AG04450 (cell line): ENCODE measurements at places on chromosomes 2 and 18.

DNA sequence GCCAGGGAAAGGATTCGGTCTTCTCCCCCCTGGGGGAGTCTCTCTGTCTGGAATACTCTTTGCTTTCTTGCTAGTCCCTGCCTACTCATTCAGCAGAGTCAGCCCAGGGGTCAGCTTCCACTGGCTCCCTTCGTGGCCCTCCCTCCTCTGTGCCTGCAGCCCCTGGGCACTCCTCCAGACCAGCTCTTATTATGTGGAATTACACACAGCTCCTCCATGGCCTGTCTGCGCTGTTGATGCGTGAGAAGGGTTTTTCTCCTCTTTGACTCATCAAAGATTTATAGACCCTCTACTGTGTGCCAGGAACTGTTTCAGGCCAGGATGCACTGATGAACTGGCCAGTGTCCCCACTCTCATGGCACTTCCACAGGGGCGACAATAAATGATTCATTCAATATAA, 44.4 kb downstream of the ST8SIA5 start:
- no peak for DNase-seq

GRCh38 chr18:42412896-42413295, 457.9 kb downstream of the PIK3C3 start:
- DNase-seq, result no peak

DNA sequence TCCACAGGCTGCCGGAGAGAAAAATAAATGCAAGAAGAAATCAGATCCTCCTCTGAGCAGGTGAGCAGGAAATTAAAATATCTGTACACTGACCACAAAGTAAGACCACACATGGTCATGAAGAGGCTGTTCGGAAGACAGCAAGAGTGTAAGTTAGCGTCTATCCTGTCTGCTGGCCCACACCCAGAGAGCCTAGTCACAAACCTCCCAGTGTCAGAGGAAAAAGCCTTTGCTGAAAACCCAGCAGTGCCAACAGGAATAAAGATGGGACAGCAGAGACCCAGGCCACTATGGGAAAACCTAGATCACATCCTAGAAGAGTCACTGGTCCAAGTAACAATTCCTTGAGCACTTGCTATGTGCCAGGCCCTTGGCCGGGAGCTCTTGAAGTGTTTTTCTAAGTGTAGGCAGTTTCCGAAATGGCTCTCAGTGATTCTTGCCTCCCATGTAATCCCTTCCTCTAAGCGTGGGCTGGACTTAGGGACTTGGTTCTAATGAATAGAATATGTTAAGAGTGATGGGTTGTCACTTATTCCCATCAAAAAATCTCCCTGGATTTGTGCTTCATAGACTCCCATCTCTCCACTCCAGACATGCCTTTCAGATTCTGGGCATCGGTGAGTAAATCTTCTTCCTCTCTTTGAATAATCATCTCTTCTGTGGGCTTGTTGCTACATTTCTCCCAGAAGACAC, 110.9 kb upstream of the PKDCC start:
- DNase-seq, result no peak

- DNase-seq, result no peak
Measured at GRCh38 chr2:11697103-11697871, 27.3 kb upstream of the NTSR2 start.

GRCh38 chr2:42369532-42370229, 8.7 kb upstream of the COX7A2L start:
- DNase-seq, result no peak
